ENCODE measurements at places on chromosomes 5 and 9.

DNA sequence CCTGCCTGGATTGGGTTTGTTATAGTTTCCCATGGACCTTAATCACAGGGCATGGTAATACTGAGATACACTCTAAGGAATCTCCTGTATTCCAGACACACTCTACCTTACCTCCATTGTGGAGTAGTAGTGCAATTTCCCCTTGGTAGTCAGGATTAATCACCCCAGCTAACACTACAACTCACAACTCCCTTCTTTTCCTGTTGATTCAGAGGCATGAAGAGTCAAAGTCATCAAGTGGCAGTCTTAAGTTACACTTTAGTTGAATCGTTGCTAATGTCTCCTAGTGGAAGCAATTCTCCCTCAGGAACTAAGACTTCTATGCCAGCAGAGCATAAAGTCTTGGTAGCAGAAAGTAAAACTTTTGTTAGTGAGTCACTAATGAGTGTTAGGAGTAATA, 122.7 kb upstream of the APC start:
- DNase-seq, result no peak

DNA sequence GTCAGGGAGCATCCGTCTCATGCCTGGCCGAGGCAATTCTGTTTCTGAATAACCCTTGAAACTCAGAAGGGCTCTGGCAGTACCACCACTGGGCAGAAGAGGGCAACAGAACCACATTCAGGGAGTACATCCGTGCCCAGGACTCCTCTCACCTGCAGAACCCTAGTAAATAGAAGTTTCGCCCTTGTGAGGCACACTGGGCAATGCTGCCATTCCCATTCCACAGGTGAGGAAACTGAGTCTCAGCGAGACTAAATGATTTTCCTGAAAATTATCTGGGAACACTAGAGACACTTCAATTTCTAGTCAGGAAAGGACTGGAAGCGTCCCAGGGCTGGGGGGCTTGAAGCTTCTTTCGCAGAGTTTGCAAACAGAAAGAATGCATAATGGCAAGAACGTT, 74.7 kb downstream of the FGF1 start:
- peak; percentile 51 for DNase-seq

GRCh38 chr5:55856516-55857246, 5.5 kb downstream of the IL31RA start:
- DNase-seq, result no peak

- no peak for DNase-seq
Observed at GRCh38 chr9:85062385-85063022, 393.0 kb downstream of the NTRK2 start.

DNA sequence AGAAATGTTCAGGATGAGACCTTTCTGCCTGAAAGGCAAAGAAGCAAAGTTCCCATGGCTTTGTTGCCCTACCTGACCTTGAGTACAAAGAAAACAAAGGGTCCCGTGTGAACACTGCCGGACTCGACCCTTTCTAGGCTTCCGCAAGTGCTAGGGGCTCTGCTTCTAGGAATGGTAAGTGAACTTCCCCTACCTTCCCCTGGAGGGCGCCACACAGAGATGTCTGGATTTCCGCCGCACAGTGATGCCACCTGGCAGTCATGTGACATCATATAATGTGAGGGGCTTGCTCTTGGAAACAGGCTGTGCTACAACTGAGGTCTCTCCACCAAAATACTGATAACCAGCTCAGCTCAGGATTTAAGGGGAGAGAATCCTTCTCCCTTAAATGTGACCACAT, 56.6 kb downstream of the HSD17B3 start:
- no peak for DNase-seq

- peak; percentile 9 for DNase-seq
Observed at GRCh38 chr5:130141659-130142320, 237.5 kb downstream of the CHSY3 start.

- DNase-seq, result no peak
Observed at GRCh38 chr9:71897577-71897976, 13.4 kb downstream of the ABHD17B start.

GRCh38 chr9:130482463-130482862, 37.7 kb downstream of the ASS1 start:
- no peak for DNase-seq

DNA sequence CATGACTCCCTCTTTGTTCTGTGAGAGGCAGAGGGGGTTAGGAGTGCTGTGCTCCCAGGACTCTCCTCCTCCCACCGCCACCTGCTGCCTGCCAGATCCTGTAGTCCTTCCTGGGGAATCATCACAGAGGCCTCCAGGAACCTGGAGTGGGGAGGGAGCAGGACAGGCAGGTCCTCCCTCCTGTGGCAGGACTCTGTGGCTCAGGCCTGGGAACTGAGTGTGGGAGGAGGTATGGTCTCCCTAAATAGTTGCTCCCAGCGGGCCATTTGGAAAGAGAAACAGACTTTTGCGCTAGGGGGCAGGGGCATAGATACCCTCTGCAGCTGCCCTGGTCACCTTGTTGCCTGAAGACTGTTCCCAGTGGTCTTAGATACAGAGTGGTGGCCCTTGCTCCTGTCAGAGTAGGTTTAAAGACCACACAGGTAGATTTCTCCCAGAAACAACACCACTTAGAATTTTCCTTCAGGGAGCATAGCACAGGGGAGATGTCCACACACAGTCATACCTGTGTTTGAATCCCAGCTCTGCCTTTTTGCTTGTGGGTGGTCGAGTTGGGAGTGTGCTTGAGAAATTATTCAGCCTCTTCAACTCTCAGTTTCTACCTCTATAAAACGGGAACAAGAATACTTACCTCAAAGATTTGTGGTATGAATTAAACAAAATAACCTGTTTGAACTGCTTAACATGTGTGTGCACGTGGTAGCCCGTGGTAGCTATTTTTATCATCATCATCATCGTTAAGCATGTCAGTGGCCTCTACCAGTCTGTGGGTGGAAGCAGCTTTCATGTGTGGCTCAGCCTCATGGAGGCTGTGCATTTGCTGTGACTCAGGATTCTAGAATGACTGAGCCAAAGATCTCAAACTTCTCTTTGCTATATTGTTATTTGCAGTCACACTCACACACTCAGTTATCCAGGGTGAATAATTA, 55.8 kb downstream of the SLC22A5 start:
- no peak for DNase-seq

GRCh38 chr9:132411091-132411508, 1.1 kb downstream of the CFAP77 start:
- peak; percentile 51 for DNase-seq

DNA sequence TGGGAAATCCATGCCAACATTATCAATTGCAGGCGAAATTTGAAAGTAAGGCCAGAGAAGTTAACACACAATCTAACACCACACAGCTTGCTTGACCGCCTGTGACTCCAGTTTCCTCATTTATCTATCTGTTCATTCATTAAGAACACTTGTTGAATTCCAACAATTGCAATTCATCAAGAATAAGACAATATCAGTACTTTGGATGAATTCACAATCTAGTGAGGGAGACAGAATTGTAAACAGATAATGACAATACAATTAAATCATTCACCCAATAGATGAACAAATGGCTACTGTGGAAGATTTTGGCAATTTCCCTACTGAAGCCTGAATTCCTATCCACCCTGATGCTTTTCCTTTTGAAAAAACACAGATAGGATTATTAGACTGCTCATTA, 181.6 kb downstream of the TRIM36 start:
- DNase-seq, result no peak

All from H54 (cell line).